Activated CD8-positive, alpha-beta memory T cell treated with anti-CD3 and anti-CD28 coated beads for 1 hour (primary cell): ENCODE measurements at places on chromosomes 11 and 22.

DNA sequence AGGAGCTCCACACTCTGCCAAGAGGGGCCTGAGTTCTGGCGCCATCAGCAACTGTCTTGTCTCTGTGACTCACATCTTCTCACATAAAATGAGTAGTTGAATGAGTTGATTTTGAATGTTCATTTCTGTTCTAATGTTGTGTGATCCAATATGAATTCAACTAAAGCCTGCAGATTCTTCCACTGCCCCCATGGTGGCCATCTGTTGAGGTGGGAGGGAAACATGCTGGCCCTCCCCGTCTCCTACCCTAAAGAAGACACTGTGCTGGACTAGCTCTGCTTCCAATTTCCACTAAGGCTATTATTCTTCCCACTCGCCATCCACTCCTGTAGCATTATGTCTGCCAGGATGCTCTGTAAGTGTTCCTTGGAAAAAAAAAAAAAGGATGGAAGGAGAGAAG lies 555.6 kb upstream of the LARGE1 start:
- DNase-seq, result no peak

DNA sequence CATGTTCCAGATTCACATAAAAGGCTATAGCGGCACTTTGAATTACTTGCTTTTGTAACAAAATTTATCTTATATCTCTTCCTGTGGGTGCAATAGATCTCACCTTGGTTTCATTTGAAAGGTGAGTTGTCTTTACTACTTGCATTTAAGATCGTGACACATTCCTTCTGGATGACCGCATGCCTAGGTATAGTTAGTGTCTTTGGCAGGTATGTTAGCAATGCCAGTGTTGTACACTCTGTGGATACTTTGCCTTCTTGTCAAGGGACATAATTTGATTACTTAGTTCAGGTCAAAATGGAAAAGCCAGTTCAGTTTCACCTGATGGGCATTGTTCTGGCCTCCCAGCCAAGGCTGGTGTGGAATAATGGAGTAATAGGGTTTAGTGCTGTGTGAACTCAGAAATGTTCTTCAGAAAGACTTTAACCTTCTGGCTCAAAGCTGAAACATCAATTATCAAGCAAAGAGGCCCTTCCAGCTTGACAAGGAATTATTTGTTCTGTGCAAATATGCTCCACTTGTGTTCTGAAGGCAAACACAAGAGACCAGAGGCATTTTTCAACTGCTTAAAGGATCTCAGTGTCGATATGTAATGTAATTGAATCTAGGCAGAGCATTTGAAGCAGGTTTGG lies 64.6 kb downstream of the AMOTL1 start:
- no peak for DNase-seq

GRCh38 chr11:112219476-112220232 lies 6.6 kb upstream of the PTS start:
- DNase-seq, result no peak

- DNase-seq, result no peak
These were observed 112.7 kb downstream of the FCHSD2 start for GRCh38 chr11:73029403-73029802.

DNA sequence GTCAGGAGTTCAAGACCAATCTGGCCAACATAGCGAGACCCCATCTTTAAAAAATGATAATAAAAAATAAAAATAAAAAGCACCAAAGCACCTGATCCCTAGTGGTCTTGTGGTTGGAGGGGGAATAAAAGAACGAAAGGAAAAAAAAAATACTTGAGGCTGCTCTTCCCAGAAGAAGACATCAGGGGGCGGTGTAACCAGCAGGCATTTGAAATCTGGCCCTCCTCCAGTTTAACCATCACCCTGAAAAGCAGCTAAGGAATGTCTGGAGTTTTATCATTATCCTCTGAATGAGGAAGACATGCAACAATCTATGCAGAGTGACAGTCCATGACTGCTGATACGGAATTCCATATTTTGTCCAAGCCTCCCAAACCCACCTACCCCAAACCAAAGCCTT lies 5.6 kb upstream of the KCTD17 start:
- DNase-seq, result no peak
